IPS-NIHi11 (cell line): ENCODE measurements at places on chromosomes 11 and 22.

- peak; percentile 31 for DNase-seq
Observed at GRCh38 chr11:35978183-35978582, 34.3 kb downstream of the LDLRAD3 start.

- no peak for DNase-seq
Observed at GRCh38 chr22:30949934-30950660, 18.5 kb downstream of the MORC2 start.

DNA sequence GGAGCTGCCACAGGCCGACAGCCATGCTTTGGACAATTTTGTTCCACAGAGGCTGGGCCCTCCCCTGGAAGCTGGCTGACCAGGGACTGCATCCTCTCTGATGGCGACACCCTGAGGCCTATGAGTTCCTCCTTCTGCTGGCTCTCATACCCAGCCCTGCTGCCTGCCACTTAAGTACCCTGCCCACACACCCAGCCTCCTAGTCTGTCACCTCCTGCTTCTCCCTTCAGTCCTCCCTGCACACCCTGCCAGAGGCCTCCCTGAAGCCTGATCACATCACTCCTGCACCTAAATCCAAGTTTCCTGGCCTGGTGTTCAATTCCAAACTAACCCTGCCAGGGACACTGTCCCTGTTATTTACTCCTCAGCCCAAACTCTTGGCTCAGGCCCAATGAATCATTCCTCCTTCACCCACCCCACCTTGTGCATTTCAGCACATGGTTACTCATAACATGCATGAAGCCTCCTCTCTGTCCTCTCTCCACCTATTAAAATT, 136.7 kb upstream of the NECTIN1 start:
- DNase-seq = no peak

DNA sequence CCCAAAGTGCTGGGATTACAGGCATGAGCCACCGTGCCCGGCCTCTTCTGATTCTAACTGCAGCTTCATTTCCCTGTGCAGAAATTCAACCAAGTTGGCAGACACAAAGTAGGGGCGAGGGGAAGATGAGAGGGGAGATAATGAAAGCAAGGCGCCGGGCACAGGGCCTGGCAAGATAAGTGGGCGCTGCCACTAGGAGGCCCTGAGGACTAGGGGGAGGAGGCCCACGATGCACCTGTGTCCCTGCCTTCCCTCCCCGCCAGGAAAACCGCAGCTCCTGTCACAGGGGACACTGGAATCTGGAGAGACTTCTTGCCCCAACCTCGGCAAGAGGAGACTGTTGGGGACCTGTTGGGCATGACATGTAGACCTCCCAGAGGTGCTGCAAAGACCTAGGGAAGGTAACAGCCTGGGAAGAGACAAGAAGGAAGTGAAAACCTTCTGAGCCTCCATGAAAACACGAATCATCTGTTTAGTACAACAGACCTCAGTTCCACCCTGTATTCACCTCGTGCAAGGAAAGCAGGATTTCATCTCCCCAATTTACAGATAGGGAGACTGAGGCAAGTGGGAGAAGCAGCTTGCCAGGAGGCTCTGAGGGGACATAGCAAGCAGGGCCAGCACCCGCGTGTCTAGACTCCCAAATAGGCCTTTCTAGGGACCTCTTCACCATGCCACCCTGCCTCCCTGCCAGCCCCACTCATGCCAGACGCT, 3.1 kb upstream of the LGALS1 start:
- DNase-seq = no peak

GRCh38 chr11:128809128-128809527, 58.0 kb downstream of the KCNJ1 start:
- DNase-seq = no peak

DNA sequence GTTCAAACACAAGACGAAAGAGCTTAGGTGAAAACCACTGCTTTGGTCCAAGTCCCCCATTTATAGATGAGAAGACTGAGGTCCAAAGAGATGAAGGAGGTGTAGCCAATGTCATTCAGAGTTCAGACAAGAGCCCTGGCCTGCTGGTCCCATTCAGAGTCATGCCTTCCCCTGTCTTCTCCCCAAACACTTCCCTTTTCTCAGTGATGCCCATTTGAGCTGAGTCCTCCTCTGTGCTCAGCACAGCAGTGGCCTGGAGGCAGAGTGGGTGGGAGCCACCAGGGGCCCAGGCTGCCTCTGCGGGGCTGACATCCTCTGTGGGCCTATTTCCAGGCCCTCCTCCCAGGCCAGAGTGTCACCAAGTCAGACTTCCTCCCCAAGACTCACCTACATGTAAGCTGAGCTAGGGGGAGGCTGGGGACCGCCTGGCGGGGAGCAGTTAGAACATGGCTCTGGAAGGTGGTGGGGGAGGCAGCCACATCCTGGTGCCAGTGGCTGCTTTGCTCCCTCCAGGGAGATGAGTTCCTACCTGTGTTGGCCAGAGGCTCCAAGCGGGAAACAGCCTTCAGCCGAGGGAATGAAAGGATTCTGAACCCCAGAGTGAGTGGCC, 22.4 kb upstream of the LRRC10B start:
- no peak for DNase-seq

- no peak for DNase-seq
Observed at GRCh38 chr11:125132071-125132470, 20.6 kb upstream of the TMEM218 start.

DNA sequence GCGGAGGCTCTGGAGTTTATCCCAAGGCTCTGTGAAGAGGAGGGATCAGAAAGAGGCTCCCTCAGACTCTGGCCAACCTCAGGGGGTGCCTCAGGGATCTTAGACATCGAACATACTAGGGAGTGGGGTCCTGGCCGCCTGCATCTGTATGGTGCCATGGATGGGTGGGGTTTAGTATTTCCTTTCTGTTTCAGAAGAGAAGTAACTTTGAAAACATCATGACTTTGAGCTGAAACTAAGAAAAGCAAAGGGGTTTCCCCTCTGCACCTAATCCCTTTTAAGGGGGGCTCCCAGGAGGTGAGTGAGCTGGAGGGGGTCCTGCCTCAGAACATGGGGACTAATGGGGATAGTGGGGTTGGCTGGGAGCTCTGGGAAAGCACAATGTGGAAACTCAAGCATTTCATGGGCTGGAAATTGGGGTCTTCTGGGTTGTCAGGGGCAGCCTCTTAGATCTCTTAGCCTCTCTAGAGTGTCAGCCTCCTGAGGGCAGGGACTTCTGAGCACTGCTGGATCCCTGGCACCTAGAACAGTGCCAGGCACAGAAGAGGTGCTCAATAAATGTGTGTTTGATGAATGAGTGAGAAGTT, 11.8 kb upstream of the SSTR3 start:
- no peak for DNase-seq

DNA sequence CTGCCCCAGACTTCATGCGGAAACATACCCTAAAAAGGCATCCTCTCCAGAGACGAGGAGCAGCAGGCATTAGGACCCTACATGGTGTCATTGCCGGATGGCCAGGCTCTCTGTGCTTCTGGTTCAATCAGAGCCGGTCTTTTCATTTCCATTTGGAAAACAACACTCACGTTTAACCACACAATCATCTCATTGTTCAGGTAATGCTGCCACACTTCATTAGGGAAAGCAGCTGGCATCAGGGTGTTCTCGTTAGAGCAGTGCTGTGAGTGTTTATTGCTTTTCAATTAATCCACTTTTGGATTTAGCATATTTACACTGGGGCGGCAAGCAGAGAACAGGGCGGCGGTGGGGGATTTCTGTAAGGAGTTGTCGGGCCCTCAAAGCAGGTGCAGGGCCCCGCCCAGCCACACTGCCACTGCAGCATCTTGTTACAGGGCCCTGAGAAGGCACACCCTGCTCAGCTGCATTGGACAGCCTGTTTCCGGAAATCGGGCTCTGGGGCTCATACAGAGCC, 338.6 kb downstream of the SHANK2 start:
- peak; percentile 52 for DNase-seq

DNA sequence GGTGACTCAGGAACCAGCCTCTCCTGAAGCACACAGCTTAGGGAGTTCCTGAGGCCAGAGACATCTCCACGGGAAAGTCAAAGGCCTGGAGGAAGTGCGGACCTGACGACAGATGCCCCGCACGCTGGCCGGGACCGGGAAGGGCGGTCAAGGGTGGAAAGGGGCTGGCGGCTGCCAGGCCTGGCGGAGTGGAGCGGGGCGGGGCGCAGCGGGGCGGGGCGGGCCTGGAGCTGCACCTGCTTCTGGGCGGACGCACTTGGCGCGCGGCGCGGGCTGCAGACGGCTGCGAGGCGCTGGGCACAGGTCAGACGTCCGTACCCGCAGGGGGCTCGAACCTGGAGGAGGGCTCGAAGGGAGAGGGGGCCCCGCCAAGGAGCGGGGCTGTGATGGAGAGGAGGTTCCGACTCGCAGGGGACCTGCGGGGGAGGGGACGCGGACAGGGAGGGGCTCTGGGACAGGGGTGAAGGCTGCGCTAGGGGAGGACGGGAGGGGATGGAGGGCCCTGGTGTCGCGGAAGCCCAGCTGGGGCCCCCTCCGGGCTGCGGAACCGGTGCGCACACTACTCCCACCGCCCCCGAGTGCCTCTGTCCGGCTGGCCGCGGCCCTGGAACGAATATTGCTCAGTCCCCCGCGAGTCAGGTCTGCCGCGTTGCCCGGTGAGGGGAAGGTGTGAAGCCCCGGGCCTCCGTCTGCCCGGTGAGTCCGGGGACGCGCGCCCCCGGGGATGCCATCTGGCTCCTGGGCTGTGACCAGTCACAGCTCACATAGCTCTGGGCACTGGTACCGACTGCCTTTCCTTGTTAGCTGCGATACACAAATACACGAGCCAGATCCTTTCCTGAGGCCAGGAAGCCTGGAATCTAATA, at the start of gene TMEM45B:
Gene TMEM45B, plus strand, starts transcription at position 253 of the 866 bp plus-strand sequence. CDS start 36,635 bp downstream, outside the sequence.
- DNase-seq = peak; percentile 76

GRCh38 chr22:47806894-47807293, 1044.4 kb downstream of the TBC1D22A start:
- DNase-seq = no peak

GRCh38 chr11:131985846-131986301, 615.5 kb downstream of the NTM start:
- no peak for DNase-seq

- DNase-seq = no peak
Observed at GRCh38 chr22:31218565-31219262, 6.6 kb downstream of the LIMK2 start.

DNA sequence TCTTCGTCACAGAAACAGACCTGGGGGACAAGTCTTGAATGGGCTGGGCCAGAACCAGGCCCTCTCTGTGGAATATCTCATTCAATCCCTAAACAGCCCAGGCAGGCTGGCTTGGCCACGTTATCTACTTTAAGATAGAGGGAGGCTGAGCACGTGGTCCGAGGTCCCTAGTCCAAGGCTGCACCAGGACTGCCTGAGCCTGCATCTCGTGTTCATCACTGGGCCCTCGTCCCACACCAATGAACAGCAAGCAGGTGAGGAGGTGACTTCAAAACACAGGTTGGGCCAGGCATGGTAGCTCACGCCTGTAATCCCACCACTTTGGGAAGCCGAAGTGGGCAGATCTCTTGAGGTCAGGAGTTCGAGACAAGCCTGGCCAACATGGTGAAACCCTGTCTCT, 20.3 kb upstream of the FGF3 start:
- no peak for DNase-seq

GRCh38 chr11:126114486-126115126, 51.9 kb upstream of the CDON start:
- no peak for DNase-seq

GRCh38 chr11:84855508-84856245, 771.5 kb downstream of the DLG2 start:
- no peak for DNase-seq

DNA sequence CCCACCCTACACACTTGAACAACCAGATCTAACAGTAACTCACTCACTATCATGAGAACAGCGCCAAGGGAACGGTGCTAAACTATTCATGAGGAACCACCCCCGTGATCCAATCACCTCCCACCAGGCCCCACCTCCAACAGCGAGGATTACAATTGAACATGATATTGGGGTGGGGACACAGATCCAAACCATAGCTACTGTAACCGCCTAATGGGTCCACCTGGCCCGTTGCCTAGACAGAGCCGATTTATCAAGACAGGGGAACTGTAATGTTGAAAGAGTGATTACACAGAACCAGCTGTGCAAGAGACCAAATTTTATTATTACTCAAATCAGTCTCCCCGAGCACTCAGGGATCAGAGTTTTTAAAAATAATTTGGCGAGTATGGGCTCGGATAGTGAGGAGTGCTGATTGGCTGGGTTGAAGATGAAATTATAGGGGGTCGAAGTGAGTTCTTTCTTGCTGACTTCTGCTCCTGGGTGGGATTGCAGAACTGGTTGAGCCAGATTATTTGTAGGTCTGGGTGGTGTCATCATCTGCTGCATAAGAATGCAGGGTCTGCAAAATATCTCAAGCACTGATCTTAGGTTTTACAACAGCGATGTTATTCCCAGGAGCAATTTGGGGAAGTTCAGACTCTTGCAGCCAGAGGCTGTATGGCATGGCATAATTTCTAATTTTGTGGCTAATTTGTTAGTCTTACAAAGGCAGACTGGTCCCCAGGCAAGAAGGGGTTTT, 17.9 kb upstream of the ZC3H12C start:
- DNase-seq = no peak

DNA sequence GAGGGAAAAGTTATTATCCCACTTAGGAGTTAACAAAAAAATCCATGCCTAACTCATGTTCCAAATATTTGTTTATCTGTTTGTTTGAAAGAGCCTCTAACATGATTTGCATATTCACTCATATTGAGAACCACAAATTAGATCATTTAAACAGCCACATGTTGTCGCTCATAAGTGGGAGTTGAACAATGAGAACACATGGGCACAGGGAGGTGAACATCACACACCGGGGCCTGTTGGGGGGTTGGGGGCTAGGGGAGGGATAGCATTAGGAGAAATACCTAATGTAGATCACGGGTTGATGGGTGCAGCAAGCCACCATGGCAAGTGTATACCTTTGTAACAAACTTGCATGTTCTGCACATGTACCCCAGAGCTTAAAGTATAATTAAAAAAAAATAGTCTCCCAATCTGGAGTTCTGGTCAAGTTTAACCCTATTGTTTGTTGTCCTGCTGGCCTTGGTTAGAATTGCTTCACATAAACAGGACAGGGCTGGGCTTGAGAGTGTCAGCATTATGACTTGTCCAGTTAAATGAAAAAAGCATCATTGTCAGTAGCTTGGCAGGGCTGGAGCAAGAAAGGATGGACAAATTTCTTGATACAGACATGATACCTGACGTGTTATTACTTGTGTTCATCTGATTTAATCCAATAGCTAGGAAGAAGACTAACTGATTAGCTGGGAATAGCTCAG, 57.8 kb upstream of the PSMA1 start:
- no peak for DNase-seq

- DNase-seq = no peak
Observed at GRCh38 chr22:36016684-36017083, 11.9 kb downstream of the RBFOX2 start.

GRCh38 chr11:114650661-114651060, 27.7 kb upstream of the NXPE2 start:
- no peak for DNase-seq

GRCh38 chr22:40015358-40015976, 20.7 kb downstream of the FAM83F start:
- no peak for DNase-seq

DNA sequence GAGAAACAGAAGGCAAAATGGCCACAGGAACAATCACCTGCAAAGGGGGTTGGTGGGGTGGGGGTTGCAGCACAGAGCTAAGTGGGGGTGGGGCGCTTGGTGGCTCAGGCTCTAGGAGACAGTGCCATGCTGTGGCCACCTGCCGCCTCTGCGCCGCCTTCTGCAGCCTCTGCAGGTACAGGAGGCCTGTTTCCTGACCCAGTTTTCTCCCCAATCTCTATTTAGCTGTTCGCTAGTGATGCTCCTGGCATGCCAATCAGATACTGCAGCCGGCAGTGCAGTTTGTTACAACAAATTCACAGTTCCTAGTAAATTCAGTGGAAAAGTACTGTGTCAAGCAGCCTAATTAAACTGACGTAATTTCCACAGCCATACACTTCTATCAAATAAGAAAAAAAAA, 106.4 kb downstream of the SERGEF start:
- DNase-seq = peak; percentile 84

GRCh38 chr11:121340032-121340580, 47.5 kb downstream of the SC5D start:
- DNase-seq = no peak
